ENCODE measurements at places on chromosomes 11 and 22.

- ATAC-seq, result peak; percentile 23
Measured at GRCh38 chr11:60195923-60196368, 13.1 kb upstream of the MS4A6A start.

DNA sequence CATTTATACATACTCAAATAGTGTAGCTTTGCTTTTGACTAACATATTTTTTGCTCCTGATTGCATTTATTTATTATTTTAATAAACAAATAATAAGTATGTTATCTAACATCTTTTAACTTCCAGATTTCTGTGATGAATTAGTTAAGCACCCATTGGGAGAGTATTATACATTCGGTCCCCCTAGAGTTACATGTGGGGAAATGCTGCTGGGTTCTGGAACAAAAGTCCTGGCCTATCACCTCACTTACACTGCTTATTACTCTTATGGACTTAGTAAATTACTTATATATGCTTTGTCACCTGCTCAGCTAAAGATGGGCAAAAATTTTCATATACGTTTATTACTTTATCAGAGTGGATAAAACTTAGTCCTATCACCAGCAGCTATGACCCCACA is 1163.0 kb downstream of the FAM181B start:
- no peak for ATAC-seq

DNA sequence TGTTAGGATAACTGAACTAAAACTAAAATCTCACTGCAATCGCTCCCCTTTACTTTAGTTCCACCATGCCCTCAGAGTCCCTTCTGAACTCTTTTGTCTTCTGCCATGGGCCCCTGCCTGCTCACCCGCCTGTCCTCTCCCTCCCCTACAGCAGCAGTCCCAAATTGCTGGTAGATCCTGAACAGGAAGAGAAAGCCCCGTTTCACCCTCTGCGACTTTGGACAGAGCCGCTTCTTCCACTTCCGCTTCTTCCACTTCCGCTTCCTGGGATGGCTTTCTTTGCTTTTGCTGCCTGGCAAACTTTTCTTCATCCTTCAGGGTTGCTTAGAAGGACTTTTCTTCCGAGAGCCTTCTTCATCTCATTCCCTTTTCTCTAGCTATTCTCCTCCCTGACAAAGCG is 35.7 kb upstream of the TLCD5 start:
- no peak for ATAC-seq

DNA sequence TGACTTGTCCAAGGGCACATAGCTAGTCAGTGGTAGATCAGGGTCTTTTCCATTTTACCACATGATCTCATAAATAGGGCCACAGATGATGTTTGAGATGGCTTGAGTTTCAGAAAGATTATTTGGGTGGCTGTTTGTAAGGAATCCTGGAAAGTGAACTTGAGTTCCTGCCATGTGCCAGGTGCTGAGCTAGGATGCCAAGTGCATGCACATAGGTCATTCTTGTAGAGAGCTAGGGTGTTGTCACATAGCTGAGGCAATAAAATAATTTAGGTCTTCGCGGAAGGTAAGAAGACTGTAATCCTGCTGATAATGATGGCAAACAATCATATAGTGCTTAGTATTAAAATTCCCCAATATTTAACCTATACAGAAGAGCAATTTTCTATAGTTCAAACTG is 1162.6 kb upstream of the TENM4 start:
- ATAC-seq, result no peak

- ATAC-seq, result peak; percentile 27
Measured at GRCh38 chr11:76807206-76807875, 24.2 kb downstream of the TSKU start.
